ENCODE measurements at places on chromosomes 6 and 20.
A peak's percentile ranks its signal among the peaks of the same experiment; 100 is the strongest.

DNA sequence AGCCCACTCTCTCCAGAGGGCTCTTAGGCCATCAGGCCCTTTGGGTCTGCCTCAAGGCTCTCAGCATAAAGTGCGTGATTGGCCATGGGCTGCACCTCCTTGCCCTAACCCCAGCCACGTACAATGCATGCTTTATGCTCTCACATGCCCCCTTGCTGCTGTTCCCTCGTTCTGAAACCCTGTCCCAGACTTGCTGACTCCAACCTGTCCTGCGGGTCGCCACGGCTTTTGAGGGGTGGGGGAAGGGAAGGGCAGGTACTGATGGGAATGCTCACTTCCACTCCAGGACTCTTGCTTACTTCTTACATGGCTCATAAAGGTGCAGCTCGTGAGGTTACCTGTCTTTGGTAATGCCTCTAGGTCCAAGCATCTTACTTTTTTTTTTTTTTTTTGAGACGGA lies 6.0 kb downstream of the ARMC12 start:
- no peak for DNase-seq

- no peak for DNase-seq
These were observed 119.6 kb downstream of the KIF13A start for GRCh38 chr6:17867880-17868279.

DNA sequence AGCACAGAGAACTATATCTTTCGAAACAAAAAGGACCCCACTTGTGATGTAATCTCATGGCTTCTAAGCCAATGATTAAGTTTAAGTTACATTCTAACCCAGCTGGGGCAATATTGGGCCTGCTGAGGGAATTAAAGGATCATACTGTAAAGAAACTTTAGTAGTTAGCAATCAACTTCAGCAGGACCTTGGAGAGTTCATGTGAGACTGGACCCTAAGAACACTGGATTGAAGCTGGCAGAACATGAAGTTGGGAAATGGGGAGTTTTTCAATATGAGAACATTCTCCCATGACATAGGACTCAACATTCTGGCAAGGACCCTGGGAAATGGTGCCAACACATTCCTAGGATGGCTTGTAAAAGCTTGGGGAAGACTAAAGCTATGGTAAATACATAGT lies 516.2 kb downstream of the PKHD1 start:
- no peak for DNase-seq

GRCh38 chr6:43887340-43887858 lies 117.4 kb downstream of the VEGFA start:
- DNase-seq = no peak

GRCh38 chr20:36462440-36463211 lies 78.7 kb upstream of the MYL9 start:
- DNase-seq = no peak

GRCh38 chr6:106702451-106703110 lies 73.2 kb downstream of the QRSL1 start:
- no peak for DNase-seq

GRCh38 chr20:11993886-11994461 lies 76.3 kb downstream of the BTBD3 start:
- no peak for DNase-seq

- no peak for DNase-seq
These were observed 117.8 kb upstream of the ESR1 start for GRCh38 chr6:151689499-151690201.

- DNase-seq = no peak
These were observed 44.9 kb downstream of the PREX1 start for GRCh38 chr20:48782901-48783308.

DNA sequence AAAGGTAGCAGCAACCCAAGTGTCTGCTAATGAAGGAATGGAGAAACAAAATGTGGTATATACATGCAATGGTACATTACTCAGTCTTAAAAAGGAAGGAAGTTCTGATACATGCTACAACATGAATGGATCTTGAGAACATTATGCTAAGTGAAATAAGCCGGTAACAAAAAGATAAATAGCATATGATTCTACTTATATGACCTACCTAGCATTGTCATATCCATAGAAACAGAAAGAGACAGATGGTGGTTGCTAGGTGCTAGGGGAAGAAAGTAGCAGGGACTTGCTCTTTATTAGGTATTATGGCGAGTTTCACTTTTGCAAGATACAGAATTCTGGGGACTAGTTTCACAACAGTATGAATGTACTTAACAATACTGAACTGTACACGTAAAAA lies 46.6 kb downstream of the UBR2 start:
- DNase-seq = no peak

DNA sequence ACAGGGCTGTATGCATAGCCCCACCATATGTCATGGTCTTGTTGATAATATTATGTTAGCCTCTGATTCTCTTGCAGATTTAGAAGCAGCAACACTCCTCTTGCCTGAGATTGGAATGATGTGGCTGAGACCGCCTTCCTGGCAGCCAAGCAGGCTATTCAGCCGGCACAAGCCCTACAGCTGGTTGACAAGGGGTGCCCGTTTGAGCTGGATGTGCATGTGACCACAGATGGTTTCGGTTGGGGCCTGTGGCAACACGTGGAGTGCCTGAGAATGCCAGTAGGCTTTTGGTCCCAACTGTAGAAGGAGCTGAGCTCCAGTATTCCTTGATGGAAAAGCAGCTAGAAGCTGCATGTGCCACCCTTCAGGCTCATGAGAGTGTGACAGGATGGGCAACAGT lies 303.6 kb upstream of the POU3F2 start:
- no peak for DNase-seq

- DNase-seq = no peak
These were observed 143.5 kb upstream of the SUPT3H start for GRCh38 chr6:45521226-45521625.

- DNase-seq = no peak
These were observed 1054.3 kb downstream of the EPHA7 start for GRCh38 chr6:92364948-92365541.

DNA sequence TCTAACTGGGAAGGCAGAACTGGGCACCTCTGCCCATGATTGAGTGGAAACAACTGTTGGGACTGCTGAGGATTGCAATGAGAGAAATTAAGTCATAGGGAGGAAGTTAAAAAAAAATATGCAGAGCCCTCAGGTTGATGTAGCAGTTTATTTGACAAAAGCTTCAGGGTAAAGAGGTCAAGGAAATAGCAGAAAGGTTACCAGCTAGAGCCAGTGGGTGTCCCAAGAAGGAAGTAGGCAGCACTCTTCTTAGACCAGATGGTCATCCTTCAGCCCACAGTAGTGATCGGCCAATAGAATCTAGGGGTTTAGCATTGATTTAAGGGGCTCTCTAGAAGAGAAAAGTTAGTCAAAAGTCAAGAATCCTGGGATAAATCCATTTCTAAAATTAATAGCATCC lies 21.7 kb upstream of the WFDC10A start:
- DNase-seq = no peak

- DNase-seq = no peak
These were observed 15.0 kb downstream of the MBOAT1 start for GRCh38 chr6:20197251-20197650.

DNA sequence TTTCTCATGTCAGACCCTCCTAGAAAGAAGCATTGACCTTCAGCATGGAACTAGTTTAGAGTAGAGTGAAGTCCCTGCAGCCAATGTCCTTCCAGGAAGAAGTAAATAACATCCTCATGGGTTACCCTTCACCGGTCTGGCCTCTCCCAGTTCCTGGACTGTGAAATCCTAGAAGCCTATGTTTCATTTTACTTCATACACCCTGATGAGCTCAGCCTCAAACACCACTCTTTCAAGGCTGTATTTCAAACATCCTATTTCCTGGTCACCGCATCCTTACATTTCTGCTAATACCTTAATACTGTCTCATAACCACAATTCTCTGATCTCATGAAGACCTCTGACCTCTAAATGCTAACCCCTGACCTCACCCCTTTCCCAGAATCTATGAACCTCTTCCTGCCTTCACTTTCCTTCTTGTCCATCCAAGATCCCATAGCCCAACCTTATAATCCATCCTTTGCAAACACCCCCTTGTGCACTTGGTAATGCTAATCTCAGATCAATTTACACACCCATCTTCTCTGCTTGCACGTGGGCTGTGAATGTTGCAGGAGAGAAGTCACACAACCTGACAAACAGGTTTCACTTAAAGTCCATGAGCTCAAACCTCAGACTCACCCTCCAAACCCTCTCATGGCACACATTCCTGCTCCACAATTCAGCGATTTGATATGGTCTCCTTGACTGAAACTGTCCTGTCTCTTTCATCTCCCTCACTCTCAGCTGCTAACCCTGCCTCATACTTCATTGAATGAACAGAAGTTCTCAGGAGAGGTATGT lies 30.2 kb downstream of the SLC2A10 start:
- DNase-seq = no peak

- DNase-seq = no peak
These were observed 22.2 kb downstream of the RREB1 start for GRCh38 chr6:7129784-7130569.

DNA sequence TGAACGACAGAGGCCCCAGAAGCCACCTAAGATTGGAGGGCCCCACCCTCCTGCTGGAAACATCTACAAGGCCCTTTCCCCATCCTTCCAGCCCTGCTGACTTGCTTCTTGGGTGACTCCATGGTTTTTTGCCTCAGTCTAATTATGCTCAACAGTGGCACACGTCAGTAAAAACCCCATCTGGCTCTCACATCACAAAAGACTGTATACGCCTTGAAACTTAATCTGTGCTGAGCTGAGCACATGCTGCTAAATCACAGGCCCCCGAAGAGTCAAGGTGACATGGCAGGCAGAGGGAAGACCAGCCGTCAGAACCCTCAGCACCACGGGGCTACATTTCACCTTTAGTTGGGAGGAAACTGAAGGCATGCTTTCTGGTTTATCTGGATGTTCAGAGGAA lies 323.1 kb downstream of the CDH26 start:
- DNase-seq = no peak

DNA sequence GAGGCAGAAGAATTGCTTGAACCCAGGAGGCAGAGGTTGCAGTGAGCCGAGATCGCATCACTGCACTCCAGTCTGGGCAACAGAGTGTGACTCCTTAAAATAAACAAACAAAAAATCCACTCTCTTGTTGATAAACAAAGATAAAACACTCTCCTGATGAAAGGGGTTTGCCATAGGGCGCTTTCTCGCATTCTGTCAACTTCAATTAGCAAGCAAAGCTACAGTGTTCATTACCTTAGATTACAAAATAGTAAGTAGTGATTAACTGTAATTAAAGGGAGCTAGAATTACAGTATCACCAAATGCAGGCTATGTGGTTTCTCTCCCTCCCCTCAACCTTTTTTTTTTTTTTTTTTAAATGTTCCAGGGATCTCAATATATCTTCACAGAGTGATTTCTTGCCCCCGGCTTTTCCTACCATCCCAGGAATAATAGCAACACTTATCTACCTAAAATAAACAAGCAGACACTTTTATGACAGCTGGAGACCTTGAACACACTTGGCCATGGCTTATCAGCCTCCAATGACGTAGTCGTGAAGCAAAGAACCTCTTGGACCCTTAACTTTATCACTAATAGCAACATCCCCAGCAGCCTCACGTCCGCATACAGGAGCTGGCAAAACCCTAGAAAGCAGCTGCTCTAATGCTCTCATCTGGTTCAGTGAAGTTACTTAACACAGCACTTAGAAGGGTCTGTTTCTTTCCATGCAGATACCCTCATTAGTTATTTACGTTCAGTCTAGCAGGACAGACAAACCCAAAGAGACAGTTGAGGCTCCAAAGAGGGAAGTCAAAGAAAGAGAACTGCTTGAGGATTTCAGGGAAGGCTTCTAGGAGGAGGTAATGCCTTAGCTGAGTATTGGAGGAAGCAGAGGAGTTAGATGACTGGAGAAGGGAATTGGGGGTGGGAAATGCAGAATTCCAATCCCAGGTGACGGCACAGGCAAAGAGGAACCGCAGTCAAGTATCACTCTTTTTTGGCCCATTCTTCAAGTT lies 37.9 kb upstream of the NEDD9 start:
- no peak for DNase-seq

- DNase-seq = no peak
These were observed 41.5 kb upstream of the ECI2 start for GRCh38 chr6:4176907-4177306.

GRCh38 chr6:3813150-3813780 lies 35.9 kb upstream of the FAM50B start:
- no peak for DNase-seq

GRCh38 chr6:44999066-44999465 lies 329.1 kb upstream of the RUNX2 start:
- DNase-seq = no peak

DNA sequence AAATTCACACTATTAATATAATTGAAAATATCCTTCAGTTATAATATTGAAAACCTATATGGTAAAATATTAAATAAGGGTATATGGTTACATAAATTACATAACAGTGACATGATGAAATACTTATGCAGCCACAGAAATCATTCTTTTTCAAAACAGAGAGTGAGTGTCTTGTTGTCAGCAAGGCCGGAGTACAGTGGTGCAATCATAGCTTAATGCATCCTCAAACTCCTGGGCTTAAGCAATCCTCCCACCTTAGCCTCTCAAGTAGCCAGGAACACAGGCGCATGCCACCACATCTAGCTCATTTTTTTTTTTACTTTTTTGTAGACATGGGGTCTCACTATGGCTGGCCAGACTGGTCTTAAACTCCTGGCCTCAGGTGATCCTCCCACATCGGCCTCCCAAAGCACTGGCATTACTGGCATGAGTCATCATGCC lies 40.4 kb downstream of the FAM8A1 start:
- no peak for DNase-seq

- DNase-seq = peak; percentile 55
These were observed 165.9 kb downstream of the SASH1 start for GRCh38 chr6:148508401-148509041.

GRCh38 chr6:105587349-105588122 lies 184.7 kb upstream of the PREP start:
- no peak for DNase-seq

DNA sequence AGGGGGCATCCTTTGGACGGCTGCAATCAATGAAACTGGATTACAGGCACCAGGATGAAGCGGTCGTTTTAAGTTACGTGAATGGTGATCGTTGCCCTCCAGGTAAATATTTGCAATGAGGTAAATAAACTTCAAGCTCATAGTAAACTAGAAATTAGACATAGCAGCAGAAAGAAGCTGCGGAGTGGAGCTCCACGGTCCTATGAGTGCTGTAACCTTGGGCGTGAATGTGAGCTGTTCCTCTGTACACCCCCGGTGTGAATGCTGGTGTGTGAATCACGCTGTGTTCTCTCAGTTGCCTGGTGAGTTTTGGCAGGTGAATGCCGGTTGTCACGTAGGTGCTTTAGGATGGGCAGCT lies 42.0 kb upstream of the SLC22A1 start:
- DNase-seq = no peak

DNA sequence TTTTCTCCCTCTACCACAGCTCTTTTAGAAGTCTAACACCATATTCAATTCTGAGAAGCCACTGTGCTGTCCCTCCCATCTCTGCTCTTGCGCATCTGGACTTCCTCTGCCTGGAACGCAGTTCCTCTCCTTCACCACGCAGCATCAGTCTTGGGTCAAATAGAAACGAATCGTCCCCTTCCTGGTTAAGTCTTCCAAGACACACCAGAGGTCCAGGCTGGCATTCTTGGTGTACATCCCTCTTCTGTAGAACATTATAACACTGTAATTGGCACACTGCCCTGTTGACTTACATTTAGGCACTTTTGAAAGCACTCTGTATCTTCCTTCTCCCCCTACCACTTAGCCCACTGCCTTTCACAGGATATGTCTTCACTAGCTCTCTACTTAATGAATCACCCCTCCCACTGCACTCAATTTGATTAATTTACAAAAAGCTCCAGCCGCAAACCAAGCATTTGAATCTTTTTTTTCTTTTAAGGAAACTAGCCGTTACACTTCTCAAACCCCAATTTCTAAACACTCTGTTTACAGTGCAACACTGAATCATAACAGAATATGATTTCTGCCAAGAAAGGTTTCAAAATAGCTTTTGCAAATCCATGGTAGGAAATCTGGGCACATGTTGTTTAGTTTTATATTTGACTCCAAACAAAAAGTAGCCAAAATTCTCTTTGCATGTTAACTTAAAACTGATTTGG lies 140.8 kb upstream of the CARMIL1 start:
- DNase-seq = no peak

Data from ecto neural progenitor cell (in vitro differentiated cells).